ENCODE measurements at places on chromosomes 12 and 14. TPM values are rescaled to one million over a fixed set of nuclear protein-coding genes. Genes with fewer than 3 reads are reported as not detected.

ANO4 gene
- polyA plus RNA-seq = 7.5 TPM

NPAS3 gene
- not detected for polyA plus RNA-seq

NFE2 gene
- polyA plus RNA-seq = 0.37 TPM

ARHGAP9 gene
- polyA plus RNA-seq = 1.2 TPM

GUCY2C gene
- not detected for polyA plus RNA-seq

PAPLN gene
- polyA plus RNA-seq = 3.4 TPM

PROX2 gene
- polyA plus RNA-seq = not detected

ESYT1 gene
- polyA plus RNA-seq = 140 TPM

ADCY4 gene
- not detected for polyA plus RNA-seq

KERA gene
- polyA plus RNA-seq = not detected

FAIM2 gene
- 9.1 TPM for polyA plus RNA-seq

PHC1 gene
- 38.3 TPM for polyA plus RNA-seq

SDR9C7 gene
- polyA plus RNA-seq = not detected

DAO gene
- polyA plus RNA-seq = not detected

DNA sequence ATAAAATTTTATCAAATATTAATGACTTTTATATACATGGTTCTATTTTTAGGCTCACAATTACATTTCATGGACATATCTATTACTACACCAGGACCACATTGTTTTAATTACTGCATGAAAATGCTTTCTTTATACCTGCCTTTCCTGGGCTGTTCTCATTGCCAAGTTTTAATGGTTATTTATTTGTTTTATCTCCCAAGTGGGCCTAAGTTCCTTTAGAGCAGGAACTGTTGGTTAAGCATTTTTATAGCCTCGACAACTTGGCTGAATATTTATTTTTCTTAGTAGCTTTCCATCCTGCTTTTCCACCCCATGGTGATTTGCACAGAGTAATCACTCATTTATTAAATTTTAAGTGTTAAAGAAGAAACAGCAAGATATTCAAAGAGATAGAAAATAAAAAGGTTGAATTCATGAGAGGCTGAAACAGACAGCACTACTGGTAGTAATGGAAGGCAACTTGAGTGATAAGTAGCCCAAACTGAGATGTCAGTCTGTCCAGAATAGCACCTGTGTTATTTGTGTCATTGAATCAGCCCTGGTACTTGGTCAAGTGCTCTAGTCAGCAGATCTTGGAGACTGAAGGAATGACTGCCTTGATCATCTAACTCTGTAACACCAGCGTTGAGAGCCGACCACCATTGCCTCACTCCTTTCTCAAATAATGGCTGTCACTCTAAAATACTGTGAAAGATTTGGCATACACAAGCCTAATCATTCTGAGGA, 119.1 kb upstream of the EGLN3 start:
- no peak for DNase-seq

- DNase-seq = no peak
Observed at GRCh38 chr12:106080041-106080790, 58.5 kb downstream of the NUAK1 start.

DNA sequence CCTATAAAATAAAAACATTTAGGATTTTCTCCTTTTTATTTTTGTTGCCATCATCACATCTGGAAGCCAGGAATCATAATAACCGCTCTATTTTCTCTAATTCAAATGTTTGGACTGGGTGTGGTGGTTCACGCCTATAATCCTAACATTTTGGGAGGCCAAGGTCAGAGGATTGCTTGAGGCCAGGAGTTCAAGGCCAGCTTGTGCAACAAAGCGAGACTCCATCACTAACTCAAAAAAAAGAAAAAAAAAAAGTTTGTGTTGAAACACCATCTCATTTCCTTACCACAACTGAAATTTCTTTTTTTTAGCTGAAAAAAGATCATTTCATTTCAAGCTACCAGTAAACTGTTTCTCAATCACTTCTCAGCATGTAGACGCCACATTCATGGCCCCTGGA, 8.8 kb upstream of the BAZ1A start:
- no peak for DNase-seq

GRCh38 chr12:114938487-114939210, 254.7 kb upstream of the TBX3 start:
- no peak for DNase-seq

- DNase-seq = no peak
Observed at GRCh38 chr12:111816065-111816615, 25.9 kb upstream of the MAPKAPK5 start.

DNA sequence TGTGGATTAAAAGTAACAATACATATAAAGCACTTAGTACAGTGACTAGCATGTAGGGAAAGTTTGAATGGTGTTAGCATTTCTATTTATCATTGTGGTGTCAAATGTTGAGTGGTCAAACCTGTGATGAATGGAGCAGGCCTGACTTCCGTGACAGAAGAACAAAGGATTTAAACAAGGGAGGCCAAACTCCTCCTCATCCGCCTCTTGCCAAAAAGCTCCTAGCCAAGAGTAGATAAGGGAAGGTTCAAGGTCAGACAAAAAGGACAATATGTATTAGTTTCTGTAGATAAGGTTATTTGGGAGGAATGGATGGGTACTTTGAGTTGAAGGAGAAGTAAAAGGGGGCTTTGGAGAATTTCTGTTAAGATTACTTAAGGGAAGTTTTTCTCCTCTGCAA, 6.5 kb downstream of the RNASE7 start:
- no peak for DNase-seq

DNA sequence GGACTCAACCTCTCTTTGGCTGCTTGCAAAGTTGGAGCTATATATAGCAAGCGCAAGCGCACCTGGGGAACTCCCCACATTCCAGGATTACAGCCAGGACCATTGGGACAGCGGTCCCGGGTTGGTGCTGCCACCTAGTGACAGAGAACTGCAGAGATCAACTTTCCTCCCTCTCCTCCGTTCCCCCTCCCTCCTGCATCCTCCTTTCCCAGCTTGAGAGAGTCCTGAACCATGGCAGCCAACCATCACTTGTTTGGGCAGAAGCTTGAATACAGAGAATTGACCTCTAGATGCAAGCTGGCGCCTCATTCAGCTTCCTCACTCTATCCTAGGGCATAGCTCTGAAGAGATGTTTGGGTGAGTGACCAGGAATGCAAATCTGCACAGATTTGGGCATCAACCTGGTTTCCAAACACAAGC, 17.4 kb upstream of the FLVCR2 start:
- DNase-seq = no peak

DNA sequence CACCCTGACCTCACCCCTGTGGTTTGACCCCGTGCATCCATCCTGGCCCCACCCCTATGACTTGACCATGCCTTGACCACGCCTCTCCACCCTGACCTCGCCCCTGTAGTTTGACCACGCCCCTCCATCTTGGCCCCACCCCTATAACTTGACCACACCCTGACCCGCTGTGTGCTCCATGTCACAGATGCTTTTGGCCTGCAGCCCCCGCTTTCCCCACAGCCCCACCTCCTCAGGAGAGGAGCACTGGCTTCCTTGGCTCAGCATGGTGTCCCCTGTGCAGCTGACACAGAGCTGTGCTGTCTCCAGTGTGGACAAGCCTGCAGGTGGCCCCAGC, 269.9 kb upstream of the SFSWAP start:
- DNase-seq = no peak

DNA sequence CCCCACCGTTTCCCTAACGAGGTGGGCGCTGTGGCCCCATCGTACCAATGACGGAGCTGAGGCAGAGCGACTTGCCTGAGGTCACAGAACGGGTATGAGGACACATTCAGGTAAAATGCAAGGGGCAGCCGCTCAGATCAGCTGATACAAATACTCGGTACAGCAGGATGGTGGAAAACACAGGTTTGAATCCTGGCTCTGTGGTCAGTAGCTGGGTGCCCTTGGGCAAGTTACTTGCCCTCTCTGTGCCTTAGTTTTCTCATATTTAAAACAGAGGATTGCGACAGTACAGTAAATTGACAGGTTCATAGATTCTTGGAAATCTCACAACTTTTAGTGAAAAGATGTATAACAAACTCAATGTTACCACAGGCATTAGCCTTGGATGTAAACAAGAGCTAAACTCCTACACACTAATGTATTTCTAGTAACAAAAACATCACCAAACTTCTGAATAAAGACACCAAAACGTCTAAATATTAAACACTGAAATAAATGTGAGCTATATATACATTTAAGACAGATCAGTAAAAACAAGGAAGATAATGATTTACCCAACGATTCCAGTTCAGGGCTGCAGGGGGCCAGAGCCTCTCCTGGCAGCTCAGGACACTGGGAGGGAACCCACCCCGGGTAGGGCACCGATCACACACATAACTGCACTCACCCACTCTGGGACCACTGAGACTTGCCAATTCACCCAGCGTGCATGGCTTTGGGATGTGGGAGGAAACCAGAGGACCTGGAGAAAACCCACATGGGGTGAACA, 128.4 kb downstream of the RBM19 start:
- no peak for DNase-seq

- DNase-seq = no peak
Observed at GRCh38 chr12:3200032-3200617, 122.9 kb downstream of the TSPAN9 start.

DNA sequence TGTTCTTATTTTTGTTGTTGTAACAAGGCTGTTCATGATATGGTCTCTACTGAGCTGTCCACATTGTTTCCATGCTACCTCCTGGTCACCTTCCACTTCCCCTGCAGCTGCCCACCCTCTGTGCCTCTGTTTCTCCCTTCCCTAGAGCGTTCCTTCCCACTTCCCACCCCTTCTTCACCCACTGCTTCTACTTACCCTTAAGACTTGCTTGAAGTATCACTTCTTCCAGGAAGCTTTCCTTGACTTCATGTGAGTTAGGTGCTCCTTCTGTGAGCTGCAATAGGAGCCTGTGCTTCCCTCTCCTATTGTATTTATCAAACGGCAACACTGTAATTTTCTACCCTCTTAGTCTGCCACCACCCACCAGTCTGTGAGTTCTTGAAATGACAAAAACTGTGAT, 286.8 kb upstream of the AMIGO2 start:
- no peak for DNase-seq

DNA sequence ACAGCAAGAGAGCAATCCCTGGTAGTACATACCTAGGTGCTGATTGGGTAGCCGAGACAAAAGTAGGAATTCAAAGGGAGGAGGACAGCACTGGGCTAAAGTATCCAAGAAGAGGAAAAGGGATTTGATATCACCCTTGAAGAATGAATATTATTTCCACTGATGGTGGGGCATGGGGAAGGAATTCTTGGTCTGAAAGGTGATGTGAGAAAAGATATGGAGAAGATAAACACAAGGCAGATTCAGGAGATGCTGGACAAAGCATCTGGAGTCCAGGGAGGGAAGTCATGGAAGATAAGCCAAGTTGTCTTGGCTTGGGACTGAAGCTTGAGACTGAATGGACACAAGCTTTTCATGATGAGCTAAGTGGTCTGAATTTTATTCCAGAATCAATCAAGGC, 194.0 kb downstream of the EGLN3 start:
- DNase-seq = no peak

DNA sequence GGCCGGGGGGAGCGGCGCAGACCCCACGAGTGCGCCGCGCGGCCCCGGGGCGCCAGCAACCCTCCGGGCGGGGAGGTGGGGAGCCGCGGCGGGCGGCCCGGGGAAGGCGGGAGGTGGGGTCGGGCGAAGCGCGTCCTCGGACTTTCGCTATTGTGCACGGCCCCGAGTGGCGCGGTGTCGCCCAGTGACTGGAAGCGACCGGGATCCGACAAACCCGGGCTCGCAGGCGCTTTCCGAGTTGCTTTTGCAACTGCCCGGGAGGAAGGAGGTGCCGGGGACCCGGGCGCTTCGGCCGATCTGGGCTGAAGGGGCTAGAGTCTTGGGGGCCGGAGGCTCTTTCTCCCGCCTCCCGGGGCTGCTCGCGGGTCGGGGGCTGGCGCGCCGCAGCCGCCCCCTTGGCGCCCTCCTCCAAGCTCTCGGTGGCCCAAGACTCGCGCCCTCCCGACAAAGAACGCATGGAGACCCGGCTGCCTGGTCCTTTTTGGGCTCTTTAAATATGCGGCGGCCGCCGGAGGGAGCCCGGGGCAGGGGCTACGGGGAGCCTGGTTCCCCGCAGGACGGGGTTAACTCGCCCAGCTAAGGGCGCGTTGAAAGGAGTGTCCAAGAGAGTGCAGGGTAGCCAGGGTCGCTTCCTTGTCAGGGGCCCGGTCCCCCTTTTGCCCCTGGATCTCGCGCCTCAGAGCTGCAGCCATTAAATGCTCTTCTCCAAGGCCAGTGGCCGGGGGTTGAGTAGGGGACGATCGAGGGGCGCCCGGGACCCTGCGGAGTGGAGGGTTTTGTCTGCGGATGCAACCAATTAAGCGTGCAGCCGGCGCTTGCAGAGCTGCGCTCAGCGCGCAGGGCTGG, 1.4 kb downstream of the HMGA2 start:
- no peak for DNase-seq

GRCh38 chr14:85315733-85316290, 214.1 kb upstream of the FLRT2 start:
- no peak for DNase-seq

DNA sequence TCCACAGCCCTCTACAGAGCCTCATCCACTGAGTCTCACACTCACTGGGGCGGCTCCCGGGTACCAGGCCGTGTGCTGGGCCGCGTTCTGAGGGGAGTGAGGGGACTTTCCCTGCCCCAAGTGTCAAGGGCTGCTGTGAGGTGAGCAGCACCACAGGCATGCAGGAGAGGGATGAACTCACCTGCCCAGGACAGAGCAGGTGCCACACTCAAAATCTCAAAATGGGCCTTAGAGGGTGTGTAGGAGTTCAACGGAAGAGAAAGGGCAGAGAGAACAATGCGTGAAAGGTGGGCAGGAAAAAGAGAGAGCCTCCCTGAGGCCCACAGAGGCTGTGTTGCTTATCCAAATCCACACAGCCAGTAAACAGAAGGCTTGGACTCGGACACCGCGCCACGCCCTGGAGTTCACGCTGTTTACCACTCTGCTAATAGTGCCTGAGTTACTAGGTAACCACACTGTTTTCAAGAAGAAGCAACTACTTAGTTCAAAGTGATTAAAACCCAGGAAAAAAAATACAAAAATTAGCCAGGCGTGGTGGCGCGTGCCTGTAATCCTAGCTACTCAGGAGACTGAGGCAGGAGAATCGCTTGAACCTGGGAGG, 32.7 kb downstream of the TSPAN11 start:
- no peak for DNase-seq

DNA sequence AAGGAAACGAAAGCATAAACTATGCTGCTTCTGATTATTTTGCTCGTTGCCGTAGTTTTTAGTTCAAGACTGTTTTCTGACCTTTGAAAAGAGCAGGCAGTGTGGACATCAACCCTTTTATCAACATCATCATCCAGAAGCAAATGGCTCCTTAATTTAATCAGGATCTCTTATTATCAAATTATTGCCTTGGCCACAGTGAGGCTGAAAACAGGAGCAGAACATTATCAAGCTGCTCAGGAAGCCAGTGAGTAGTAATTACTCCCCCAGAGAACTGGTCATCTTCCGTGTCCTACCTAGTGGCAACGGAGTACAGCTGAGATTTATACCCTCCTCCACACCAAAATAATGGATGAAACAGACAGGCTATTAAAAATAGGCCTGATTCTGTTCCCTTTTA, 2.2 kb upstream of the DIABLO start:
- DNase-seq = no peak

Data from AG04450 (cell line).